ENCODE measurements at places on chromosomes 1 and 21.

DNA sequence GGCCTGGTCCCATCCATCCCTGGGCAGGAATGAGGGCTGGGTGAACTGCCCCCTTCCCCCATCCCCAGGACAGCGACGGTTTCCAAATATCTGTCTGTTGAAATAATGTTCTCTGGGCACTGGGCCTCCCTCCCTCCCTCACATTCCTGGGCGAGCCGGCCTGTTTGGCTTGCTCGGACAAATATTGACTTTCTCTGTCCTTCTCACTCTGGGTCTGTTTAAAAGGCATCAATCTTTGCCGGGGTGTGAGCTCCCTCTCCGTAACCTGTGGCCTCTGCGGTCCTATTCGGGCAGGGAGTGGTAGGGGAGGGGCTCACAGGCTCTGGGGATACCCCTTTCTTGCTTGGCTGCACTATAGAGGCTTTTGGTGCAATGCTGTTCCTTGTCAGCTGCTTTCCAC lies 40.2 kb downstream of the FOXD2 start:
- no peak for DNase-seq

GRCh38 chr1:162564762-162565218 lies 3.3 kb downstream of the UAP1 start:
- DNase-seq = no peak

- DNase-seq = peak; percentile 69
Measured at GRCh38 chr1:33367485-33368405, 46.8 kb upstream of the A3GALT2 start.

DNA sequence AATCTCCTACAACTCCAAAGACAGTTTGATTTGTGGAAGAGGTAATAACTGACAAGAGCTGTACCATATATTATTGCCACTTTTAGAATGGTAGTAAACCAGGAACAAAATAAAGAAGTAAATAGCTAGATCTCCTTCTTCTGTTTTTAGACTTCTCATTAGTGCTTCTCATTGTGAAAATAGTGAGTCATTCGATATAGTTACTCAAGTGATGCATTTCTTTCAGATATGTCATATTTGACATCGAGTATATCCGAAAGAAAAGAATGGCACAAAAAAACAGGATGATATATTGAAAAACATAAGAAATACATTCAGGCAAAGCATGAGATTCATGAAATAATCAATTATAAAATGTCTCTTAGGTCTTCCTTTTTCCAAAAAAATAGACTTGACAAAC lies 1346.1 kb downstream of the BRINP3 start:
- no peak for DNase-seq

- DNase-seq = no peak
Measured at GRCh38 chr1:182309631-182310351, 81.8 kb downstream of the GLUL start.

DNA sequence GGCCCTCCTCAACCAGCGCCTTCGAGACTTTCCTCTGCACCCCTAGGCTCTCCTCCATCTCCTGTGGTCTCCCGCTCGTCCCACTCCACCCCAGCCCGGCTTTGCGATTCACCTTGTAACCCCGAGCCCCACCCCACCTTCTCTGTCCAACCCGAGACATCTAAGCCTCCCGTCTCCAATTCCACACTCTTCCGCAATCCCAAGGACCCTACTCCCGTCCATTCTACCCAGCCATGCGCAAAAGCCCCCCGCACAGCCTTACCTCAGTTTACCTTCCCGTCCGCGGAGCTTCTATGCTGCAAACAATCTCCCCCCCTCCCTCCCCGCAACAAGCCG lies 174 bp downstream of the SH3BP5L start:
- no peak for DNase-seq

GRCh38 chr1:7042322-7043190 lies 257.3 kb downstream of the CAMTA1 start:
- DNase-seq = peak; percentile 1

GRCh38 chr1:33649759-33650158 lies 177.3 kb downstream of the ZSCAN20 start:
- no peak for DNase-seq

DNA sequence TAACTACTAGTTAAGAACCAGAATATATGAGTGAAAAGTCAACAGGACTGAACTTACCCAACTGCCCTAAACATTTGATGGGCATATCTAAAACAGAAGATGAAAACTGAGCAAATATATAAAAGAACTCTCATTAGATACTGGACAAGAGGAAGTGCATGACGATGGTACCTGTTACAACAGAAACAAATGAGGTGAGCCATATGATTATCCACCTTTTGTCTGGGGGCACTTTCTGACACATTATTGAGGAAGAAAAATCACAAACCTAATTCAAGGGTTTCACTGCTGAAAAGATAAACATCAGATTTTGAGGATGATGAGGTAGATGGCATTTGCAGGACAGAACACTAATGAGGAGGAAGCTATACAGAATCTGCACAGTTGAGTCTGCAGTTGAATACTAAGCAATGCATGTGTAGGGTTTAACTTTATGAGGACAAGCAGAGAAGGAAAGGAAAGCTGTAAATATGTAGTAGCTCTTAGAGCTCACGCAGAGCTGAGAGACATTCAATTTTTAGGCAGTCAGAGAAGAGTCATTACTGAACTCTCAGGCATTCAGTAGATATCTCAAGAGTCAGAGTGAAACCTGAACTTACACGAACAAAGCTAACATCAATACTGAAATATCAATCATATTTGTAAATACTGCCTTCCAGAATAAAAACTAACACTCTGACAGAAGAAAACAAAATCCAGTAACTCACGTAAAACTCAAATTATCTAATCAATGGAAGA lies 262.1 kb downstream of the AKT3 start:
- no peak for DNase-seq

GRCh38 chr1:39326836-39327235 lies 122.3 kb downstream of the MACF1 start:
- DNase-seq = no peak

- no peak for DNase-seq
Measured at GRCh38 chr21:44296916-44297315, 2.9 kb upstream of the PFKL start.

- DNase-seq = no peak
Measured at GRCh38 chr1:108624069-108624468, 36.8 kb downstream of the HENMT1 start.

DNA sequence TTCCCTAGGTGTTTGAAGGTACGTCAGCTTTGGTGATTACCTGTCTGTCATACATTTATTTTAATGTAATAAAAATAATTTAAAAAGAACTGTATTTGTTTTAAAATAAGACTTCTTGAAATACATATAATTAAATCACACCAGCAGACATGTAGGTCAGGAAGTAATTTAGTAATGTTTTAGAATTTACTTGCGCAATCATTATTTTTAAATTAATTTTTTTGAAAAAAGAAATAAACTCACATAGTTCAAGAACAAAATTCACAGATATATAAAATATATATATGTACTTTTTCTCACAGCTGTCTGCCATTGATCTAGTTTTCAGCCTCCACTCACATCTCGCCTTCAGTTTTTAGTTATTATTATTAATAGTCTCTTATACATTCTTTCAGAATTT lies 875.9 kb downstream of the TTLL7 start:
- DNase-seq = no peak

- DNase-seq = no peak
Measured at GRCh38 chr1:147879911-147880310, 22.7 kb upstream of the GJA8 start.

- peak; percentile 69 for DNase-seq
Measured at GRCh38 chr1:116724765-116725375, 29.4 kb upstream of the CD2 start.

DNA sequence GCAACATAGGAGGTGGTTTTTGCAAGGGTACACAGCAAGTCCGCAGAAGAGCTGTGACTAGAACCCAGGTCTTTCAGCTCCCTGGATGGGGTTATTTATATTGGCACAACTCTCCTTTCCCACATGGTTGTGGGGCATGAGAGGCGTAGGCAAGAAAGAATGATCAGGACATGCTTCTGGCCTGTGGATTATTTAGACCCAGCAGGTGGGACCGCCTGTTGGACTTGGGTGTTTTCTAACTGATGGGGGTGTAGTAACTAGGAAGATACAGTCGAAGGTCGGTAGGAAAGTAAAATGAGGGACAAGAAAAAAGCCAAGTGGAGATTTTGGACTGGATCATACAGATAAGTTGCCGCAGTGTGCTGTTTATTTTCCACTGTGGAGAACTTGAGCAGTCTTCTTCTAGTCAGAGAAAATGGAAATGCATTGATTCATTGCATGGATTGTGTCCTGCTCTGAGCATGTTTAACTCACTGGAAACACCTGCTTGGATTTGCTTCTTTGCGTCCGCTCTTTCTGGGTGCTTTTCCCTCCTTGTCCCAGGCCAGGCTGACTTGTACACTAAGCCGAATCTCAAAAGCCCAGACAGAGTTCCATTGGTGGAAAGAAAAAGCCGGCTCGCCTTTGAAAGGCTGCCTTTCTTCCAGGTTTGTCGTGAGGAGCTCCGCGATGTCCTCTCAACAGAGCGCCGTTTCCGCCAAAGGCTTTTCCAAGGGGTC lies 592 bp downstream of the CRCT1 start:
- no peak for DNase-seq

DNA sequence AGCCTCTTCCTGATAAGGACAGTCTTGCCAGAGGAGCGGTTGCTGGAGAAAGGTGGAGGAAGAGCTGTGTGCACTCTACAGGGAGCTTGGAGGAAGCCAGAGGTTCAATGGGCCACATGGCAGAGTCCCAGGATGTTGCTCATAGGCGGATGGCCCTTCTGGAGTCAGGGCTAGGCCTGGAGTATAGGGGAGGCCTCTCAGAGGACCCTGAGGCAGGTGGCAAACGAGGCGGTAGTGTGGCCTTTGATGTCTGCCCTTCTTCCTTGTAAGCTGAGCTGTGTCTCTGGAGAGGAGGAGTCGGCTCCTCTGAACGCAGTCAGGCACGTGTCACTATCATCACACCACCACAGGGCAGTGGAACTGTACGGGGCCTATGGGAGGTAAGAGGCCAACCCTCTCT lies 8.6 kb downstream of the PKP1 start:
- no peak for DNase-seq

- no peak for DNase-seq
Measured at GRCh38 chr1:19385221-19385620, 73.1 kb downstream of the SLC66A1 start.

DNA sequence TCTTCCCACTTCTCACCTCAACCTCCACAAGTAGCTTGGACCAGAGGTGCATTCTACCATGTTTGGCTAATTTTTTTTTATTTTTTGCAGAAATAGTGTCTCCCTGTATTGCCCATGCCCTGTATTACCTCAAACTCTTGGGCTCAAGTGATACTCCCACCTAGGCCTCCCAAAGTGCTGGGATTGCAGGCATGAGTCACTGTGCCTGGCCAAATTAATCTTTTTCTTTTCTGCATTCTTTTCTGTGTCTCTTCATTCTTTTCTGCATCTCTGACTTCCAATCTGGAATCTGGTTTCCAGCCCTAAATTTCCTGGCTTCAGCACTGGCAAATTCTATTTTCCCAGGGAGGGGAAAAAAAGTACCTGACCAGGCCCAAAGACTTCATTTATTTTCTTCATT lies 31.2 kb upstream of the TACSTD2 start:
- no peak for DNase-seq

DNA sequence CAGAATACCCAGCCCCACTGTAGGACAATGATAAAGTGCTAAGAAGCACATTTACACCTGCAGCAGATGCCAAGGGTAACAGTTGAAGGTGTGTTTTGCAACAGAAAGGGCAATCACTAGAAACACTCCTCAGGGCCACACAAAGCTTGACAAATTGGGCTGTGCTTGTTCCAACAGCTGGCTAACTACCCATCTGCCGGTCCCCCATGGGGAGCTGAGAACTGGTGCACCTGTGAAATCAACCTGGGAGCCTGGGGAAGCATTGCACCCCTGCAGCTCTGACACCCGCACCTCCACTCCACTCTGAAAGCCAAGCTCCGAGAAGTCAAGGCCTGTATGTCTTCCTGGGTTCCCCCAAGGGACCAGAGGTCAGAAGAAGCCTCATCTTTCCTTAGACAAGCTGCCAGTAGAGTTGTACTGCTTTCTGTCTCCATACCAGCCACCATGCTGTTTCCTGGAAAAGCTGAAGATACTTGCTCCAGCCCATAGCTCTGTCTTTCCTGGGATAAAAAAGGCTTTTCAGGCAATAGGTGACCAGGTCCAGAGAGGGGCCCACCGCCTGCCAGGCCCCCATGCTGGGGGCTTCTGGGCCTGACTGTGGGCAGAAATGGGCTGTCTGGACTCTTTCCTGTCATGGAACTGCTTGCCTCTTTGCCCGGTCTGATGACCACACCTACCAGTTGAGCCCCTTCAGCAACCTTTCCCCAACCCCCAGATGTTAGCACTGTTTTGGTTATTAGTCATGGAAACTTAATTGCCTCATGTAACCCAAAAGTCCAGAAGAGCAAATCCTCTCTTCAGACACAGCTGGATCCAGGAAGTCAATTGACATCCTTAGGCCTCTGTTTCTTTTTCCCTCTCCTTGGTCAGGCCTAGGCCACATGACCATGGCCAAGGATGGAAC lies 93.6 kb downstream of the KIF14 start:
- no peak for DNase-seq

GRCh38 chr21:26331205-26331980 lies 160.8 kb upstream of the APP start:
- DNase-seq = no peak

DNA sequence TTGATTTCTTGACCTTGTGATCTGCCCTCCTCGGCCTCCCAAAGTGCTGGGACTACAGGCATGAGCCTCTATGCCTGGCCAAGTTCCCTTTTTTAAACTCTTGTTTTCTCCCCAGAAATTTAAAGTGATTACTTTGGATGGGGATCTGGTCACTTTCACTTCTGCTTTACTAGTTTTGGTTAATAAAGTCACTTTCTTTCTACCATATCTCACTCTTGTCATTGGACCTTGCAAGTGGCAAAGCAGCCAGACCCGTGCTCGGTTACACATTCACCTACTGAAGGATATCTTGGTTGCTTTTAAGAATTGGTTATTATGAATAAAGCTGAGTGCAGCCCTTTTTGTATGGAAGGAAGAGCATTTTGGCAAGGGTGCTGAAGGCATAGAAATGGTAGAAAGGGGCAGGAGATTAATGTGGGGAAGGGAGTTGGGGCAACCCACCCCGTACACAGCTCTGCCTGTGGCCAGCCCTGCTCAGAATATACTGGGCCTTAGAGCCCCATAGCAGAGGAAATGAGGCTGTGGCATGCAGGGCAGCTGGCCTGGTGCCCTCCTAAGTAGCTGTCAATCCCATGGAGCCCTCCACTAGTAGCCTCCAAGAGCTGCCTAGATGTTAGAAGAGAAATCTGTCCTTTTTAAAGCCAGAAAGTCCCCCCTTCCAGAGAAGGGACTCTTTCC lies 40.7 kb downstream of the CD2 start:
- DNase-seq = no peak

DNA sequence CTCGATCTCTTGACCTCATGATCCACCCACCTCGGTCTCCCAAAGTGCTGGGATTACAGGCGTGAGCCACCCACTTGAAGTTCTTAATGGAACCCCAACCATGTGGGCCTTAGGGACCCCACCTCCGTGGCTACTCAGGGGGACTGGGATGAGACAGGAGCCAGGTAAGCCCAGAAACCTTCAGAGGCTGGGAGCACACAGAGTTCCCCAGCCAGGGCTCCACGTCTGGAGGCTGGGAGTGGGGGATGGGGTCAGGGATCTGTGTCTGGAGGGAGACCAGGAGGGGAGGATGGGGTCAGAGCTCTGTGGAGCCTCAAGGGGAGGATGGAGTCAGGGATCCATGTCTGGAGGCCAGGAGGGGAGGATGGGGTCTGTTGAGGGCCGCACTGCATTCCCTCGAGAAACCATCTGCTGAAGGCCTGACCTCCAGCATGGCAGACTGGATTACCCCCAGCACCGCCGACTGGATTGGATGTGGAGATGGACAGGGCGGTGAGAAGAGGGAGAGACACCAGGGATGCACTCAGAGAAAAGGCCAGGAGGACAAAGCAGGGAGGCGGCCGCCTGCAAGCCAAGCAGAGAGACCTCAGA lies 2.1 kb upstream of the FTCD start:
- no peak for DNase-seq

Measured in NCI-H2107 (cell line).